ENCODE measurements at places on chromosomes 4 and X. TPM values are rescaled to one million over a fixed set of nuclear protein-coding genes. Genes with fewer than 3 reads are reported as not detected.

- DNase-seq: peak; percentile 85
Observed at GRCh38 chr4:139083607-139083955, 68.0 kb downstream of the NOCT start.

DNA sequence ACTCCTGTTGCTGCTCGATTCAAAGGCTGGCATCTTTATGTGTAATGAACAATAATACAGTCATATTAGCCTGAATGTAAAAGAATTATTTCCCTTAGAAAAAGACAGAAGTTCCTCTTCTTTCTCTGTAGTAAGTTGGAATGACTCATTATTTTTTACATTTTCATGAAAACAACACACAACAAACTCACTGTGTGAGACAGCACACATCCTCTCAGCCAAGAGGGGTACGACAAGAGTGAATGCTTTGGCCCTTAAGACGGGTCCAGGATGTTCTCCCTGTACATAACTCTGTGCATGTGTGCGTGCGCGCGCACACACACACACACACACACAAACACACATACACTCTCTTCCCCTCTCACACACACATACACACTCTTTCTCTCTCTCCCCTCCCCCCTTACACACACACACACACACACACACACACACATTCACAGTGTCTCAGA, 72.8 kb downstream of the MANBA start:
- no peak for DNase-seq

DNA sequence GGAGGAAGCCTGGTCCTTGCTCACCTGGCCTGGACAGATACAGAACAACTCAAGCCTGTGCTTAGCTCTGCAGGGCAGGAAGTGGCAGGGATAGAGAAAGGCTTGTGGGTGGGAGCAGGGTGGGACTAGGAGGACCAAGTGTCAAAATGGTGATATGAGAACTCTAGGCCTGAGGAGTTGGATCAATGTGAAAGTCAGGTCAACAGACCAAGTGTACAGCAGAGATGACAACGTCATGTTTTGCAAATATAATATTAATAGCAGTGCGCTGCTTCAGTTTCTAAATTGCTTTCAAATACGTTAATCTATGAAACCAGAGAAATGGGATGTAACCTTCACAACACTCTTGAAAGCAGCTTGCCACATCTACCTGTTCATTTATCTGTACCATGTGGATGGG, 114.2 kb upstream of the MAP3K15 start:
- no peak for DNase-seq

DNA sequence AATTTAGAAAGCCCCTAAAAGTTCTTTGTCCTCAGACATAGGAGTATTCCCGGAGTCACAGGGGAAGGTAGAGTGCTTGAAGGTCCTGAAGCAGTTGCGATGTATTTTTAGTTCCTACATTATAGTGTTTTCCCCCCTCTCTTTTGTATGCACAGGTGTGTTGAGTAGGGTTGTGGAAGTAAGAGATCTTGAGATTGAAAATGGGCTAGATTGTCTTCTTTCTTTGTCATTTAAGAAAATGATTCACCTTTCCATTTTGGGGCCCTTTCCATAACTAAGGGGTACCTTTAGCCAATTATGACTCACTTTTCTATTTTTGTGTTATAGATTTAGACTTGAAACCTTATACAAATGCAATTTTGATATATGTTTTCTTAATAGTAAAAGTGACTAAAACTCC, 75.8 kb upstream of the AFF2 start:
- DNase-seq: no peak

DNA sequence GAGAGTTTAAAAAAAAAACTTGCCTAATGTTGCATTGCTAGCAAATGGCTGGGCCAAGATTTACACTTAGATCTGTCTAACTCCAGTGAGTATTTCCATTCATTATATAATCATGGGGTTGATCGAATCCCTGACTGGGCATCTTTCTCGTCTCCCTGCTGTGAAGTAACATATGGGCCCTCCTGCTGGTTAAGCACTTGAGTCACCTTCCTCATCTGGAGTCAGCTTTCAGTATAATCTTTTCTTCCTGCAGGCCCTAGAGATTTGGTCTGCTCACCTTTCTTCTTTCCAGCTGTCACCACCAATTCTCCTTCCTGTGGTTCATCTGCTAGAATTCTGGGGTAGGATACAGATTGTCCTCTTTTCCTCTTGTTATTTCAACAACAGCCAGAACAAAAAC, 41.6 kb downstream of the TIGD2 start:
- no peak for DNase-seq

- DNase-seq: no peak
Observed at GRCh38 chr4:164613792-164614191, 140.1 kb upstream of the SMIM31 start.

- DNase-seq: no peak
Observed at GRCh38 chr4:40403081-40403480, 67.9 kb downstream of the CHRNA9 start.

The MAGEA11 gene
- total RNA-seq: not detected

The OTUD6A gene
- total RNA-seq: not detected

The CXCL3 gene
- 6.6 TPM for total RNA-seq

The SLC39A8 gene
- 18.0 TPM for total RNA-seq

All from natural killer cell (primary cell).